ENCODE measurements at places on chromosomes 16 and 17.

GRCh38 chr17:20307326-20307910, 159.9 kb downstream of the LGALS9B start:
- DNase-seq, result no peak

GRCh38 chr16:84180519-84181140, 6.2 kb downstream of the TAF1C start:
- DNase-seq, result no peak

DNA sequence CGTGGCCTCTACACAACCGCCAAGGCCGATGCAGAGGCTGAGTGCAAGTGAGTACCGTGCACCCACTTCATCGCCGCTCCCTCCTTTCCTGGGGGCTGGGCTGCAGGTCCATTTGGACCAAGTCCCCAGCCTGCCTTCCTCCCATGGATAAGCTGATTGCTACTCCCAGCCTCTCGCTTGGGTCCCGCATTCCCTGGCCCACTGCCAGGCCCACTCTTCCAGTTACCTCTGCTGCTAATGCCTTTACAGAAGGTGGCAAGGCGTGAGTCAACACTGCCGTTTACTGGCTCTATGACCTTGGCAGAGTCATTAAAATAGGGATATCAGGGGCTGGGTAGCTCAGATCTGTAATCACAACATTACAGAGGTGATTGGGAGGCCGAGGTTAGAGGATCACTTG, 11.2 kb downstream of the SULT1A2 start:
- DNase-seq, result no peak

GRCh38 chr17:1169221-1169928, 10.4 kb downstream of the ABR start:
- no peak for DNase-seq

GRCh38 chr16:81214745-81215166, 23.7 kb upstream of the BCO1 start:
- no peak for DNase-seq

DNA sequence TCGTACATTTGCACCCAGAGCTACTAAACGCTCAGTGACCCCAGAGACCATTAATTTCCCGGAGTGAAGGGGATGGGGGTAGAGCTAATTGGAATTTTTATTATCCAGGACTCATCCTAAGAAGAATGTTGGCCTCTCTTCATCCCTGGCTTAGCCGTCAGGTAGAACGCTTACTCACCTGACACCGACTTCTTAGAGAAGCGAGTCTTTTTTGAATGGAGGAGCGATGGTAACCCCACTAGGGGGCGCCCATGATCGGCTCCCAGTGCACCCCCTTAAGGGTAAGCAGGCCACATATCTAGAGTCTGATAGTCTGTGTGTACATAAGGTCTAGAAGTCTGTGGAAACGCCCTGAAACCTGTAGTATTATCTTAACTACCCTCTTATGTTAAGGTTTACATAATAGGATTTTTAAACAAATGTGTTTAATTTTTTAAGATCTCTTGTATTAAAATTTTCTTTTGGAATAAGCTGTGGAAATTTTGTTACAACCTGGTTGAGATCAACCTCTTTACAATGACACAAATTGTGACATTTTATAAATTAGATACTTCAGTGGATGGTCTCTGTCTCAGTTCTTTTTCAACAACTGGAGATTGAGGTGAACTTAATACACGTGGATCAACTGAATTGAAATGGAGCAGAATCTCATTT, 229.8 kb downstream of the CPPED1 start:
- DNase-seq, result no peak

DNA sequence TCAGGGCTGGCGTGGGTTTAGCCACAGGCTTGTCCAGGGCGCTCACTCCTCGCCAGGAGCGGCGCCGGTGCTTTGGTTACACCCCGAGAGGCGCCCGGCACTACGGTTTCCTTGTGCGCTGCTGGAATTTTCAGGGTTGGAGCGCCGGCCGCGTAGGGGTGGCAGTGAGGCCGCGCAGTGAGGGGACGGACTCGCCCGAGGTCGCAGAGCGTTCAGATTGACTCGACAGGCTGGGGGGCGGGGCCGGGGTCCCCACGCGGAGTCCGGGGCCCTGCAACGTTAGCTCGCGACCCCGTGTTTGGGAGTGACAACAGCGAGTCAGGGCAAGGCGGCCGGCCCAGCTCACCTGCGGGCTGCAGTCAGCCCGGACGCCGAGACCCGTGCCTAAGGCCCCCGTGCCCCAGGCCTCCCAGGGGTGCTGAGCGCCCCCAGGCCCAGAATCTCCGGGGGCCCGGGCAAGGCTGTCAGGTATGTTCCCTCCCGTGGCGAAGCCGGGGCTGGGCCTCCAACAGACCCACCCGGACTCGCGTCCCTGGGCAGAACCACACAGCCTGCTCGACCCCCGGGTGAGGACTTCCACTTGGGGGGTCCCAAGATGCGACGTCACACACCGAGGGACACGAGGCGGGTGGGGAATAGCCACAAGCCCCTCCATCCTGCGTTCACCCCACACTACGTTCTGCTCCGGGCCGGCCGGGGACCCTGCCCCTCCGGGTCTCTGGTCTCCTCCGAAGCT, 1.3 kb upstream of the ACTG1 start:
- DNase-seq, result peak; percentile 64

- no peak for DNase-seq
Observed at GRCh38 chr17:17366235-17366634, 63.1 kb downstream of the NT5M start.

- DNase-seq, result no peak
Observed at GRCh38 chr16:19882186-19882585, 2.5 kb downstream of the GPRC5B start.

DNA sequence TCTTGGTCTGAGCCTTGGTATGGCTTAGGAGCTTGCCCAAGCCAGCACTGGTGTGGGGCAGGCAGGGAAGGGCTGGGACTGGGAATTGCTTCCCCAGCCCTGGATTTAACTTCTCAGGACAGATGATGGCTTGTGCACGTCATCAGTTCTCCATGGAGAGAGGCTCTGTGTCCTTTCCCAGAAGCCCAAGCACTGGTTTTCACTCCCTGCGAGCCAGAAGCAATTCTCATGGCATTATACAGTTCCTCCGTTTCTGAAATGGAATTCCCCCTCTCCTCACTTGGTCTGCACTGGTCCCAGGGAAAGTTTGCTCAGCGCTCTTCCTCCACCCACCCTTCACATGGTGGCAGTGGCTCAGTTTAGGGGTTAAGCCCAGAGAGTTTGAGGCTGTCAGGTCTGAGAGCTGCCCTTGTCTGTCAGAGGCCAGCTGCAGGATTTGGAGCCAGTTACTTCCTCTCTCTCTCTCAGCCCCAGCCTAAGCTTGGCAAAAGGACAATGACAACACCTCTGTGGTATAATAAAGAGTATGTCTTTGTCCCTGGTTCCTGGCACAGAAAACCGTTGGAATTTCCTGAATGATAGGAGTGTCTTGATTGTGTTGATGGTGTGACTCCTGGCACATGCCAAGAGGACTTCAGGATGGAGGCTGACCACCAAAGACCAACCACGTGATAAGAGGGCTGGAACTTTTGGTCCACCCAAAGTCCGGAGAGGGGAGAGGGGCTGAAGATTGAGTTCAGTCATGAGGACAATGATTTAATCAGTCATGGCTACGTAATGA, 219.6 kb upstream of the TNRC6C start:
- DNase-seq, result no peak

DNA sequence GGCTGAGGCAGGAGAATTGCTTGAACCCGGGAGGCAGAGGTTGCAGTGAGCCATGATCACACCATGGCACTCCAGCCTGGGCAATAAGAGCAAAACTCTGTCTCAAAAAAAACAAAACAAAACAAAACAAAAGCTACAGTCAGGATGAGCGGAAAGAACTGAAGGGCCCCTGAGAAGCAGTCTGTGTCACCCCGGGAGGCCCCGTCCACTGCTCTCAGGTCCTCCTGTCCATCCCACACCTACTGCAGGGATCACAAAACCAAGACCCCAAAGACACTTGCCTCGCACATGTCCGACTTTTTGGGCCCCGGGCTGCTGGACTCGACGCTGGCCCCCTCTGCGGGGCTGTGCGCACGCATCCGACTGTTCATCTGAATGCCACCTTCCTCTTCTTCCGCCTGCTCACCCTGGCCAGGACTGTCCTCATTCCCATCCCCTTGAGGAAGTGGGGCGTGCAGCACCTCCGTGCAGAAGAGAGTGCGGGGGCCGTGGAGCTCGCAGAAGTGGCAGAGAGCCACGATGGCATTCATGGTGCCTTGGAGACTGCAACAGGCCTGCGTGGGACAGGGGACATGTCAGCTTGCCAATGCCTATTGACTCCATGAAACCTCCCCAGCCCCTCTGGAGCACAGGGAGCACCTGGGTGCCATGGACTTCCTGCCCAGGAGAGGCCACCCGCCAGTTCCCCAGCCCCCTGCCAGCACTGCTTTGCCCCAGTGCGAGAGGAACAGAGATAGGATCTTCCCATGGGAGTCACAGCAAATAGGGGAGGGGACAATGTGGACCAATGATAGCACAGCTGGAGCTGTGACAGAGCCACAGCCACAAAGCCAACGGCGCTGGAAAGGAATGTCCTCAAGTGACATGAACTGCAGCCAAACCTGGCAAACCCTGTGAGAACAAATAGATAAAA, 9.1 kb downstream of the FLCN start:
- DNase-seq, result no peak

GRCh38 chr17:51947160-51947735, 211.3 kb downstream of the CA10 start:
- DNase-seq, result no peak

GRCh38 chr16:79838496-79839259, 238.1 kb upstream of the MAF start:
- no peak for DNase-seq

- peak; percentile 61 for DNase-seq
Observed at GRCh38 chr16:814974-815373, 14.4 kb upstream of the GNG13 start.
